ENCODE measurements at places on chromosomes 13 and 19. TPM values are rescaled to one million over a fixed set of nuclear protein-coding genes. Genes with fewer than 3 reads are reported as not detected.

Gene MAMSTR
- total RNA-seq: 1.6 TPM

Gene FCER2
- 0.46 TPM for total RNA-seq

Gene COMP
- not detected for total RNA-seq

Gene NLRP9
- not detected for total RNA-seq

Gene C1QTNF9
- total RNA-seq: 0.23 TPM

Gene TEX26
- total RNA-seq: 3.2 TPM

Gene KLK14
- total RNA-seq: not detected

Gene SMIM7
- 63.7 TPM for total RNA-seq

Gene FXYD5
- 0.46 TPM for total RNA-seq

Gene PIAS4
- 21.9 TPM for total RNA-seq

Gene NUP58
- 111 TPM for total RNA-seq

Gene TMEM147
- total RNA-seq: 61.1 TPM

Gene ZNF667
- 27.7 TPM for total RNA-seq

Gene GAPDHS
- total RNA-seq: not detected

Gene TLE6
- total RNA-seq: 3.9 TPM

Gene TMEM255B
- 1.4 TPM for total RNA-seq

Gene DPF1
- 43.8 TPM for total RNA-seq

Gene ZNF497
- 6.2 TPM for total RNA-seq

Gene NLRP5
- under 0.01 TPM for total RNA-seq

Gene IGFL2
- 0.92 TPM for total RNA-seq

Gene GRK1
- total RNA-seq: 0.46 TPM

Gene SLC46A3
- 5.1 TPM for total RNA-seq

Gene ZNF439
- total RNA-seq: 32.3 TPM

Gene CATSPERD
- total RNA-seq: 0.23 TPM

Gene COX7A1
- total RNA-seq: 2.3 TPM

Data from diencephalon (tissue), 1 donor.